ENCODE measurements at places on chromosomes 7 and 10. TPM values are rescaled to one million over a fixed set of nuclear protein-coding genes. Genes with fewer than 3 reads are reported as not detected.

Gene GOT1
- 40.9 TPM for polyA plus RNA-seq

Gene ACHE
- polyA plus RNA-seq = 67.1 TPM

Gene PAPOLB
- polyA plus RNA-seq = 0.05 TPM

Gene TUBB8
- polyA plus RNA-seq = not detected

Gene PFKFB3
- 14.1 TPM for polyA plus RNA-seq

Gene ZMIZ2
- polyA plus RNA-seq = 37.4 TPM

Gene PNLIP
- polyA plus RNA-seq = not detected

Gene FAM131B
- polyA plus RNA-seq = 1.5 TPM

Gene INMT
- 8.3 TPM for polyA plus RNA-seq

Gene BMI1
- polyA plus RNA-seq = 53.3 TPM

Gene CDHR1
- polyA plus RNA-seq = 0.96 TPM

Gene ZNF425
- 3.0 TPM for polyA plus RNA-seq

Gene OR2A42
- polyA plus RNA-seq = 0.34 TPM

Gene TRIM50
- polyA plus RNA-seq = 0.67 TPM

Gene OR2A7
- polyA plus RNA-seq = 1.5 TPM

GRCh38 chr10:22605168-22605567 lies 109.2 kb downstream of the PIP4K2A start:
- no peak for DNase-seq

- DNase-seq = no peak
Measured at GRCh38 chr10:69865450-69865849, 63.7 kb downstream of the COL13A1 start.

DNA sequence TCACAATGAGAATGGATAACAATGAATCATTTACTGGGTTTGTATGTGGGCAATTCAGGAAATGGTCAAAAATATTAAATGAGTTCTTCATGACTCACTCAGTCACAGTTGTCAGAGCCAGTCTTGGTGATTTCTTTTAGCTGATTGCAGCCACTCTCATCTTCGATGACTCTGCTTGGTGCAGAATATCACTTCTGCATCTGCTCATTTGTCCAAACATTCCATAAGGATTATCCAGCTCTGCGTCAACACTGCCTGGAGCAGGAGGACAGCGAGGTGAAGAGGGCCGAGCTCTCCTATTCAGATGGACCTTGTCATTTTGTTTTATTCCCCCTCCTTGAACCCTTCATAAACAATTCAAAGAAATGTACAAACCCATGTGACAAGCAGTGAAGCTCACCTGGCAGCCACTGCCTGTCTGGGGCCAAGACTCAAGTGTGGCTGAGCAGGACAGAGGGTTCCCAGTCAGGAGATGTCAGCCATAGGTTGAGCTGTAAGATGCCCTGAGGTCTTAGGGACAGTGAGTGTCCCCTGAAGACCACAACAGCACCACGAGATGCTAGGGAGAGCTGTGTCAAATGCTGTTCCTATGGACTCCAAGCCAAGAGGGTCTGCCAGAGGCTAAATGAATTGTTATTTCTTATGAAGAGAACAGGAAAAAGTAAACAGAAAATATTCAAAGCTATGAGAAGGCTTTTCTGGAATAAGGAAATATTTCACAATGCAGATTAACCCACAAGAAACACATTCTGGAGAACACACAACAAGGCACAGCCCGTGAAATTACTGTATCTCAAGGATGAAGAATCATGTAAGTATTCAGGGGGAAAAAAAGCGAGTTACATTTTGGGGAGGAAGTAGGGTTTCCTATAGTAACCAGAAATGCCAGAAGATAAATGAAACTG lies 33.1 kb upstream of the EGFR start:
- DNase-seq = no peak

GRCh38 chr10:131676046-131676799 lies 224.6 kb upstream of the PPP2R2D start:
- no peak for DNase-seq

DNA sequence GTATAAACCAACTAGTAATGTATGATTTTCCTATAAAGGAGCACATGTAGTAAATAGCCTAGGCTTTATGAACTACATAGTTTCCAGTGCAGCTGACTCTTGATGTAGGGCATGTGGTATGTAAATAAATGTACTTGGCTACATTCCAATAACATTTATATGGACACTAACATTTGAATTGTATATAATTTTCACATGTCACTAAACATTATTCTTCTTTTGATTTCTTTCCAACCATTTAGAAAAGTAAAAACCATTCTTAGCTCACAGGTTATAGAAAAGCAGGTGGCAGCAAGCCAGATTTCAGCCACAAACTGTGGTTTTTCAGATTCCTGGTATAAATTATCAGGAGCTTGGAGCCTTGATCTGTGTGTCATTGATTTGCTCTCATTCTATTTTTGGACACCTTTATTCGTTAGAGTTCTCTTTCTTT lies 1182.0 kb downstream of the CNTNAP2 start:
- no peak for DNase-seq

- DNase-seq = no peak
Measured at GRCh38 chr7:133860628-133861335, 266.4 kb upstream of the LRGUK start.

- DNase-seq = no peak
Measured at GRCh38 chr10:1488970-1489548, 248.3 kb downstream of the ADARB2 start.

GRCh38 chr7:111067251-111067650 lies 23.7 kb upstream of the LRRN3 start:
- no peak for DNase-seq

GRCh38 chr7:76377186-76377918 lies 18.6 kb upstream of the YWHAG start:
- DNase-seq = no peak

- DNase-seq = no peak
Measured at GRCh38 chr10:70604106-70604505, 1.6 kb upstream of the PRF1 start.

DNA sequence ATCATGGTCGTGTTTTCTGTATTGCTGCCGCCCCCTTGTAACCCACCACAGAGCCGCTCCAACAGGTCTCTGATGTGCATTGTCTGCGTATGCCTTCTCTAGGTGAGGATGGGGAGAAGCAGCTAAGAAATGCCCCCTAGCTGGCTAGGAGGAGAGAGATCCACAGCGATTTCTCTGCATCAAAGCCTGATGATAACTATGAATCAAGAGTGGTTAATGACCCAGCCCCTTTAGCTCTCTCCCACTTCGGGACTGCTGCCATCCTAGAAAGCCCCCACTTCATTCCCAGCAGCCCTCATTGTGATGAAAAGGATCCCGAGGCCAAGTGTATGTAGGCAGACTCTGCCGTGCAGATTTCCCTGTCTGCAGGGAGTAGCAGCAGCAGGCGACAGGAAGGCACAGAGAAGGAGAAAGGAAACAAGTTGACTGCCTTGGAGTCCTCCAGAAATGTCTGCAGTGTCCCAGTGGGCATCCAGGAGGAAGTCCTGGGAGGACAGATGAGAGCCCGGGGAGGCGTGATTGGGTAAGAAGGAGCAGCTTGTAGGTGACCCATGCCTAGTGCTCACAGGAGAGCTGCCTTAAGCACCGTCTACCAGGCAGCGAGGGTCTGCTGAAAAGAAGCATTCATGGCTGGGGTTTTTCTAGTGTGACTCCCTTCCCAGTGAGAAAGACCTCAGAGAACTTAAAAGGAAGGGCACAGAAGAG lies 2.9 kb downstream of the PLXNA4 start:
- DNase-seq = no peak

GRCh38 chr10:129079705-129080104 lies 387.3 kb upstream of the MGMT start:
- no peak for DNase-seq

DNA sequence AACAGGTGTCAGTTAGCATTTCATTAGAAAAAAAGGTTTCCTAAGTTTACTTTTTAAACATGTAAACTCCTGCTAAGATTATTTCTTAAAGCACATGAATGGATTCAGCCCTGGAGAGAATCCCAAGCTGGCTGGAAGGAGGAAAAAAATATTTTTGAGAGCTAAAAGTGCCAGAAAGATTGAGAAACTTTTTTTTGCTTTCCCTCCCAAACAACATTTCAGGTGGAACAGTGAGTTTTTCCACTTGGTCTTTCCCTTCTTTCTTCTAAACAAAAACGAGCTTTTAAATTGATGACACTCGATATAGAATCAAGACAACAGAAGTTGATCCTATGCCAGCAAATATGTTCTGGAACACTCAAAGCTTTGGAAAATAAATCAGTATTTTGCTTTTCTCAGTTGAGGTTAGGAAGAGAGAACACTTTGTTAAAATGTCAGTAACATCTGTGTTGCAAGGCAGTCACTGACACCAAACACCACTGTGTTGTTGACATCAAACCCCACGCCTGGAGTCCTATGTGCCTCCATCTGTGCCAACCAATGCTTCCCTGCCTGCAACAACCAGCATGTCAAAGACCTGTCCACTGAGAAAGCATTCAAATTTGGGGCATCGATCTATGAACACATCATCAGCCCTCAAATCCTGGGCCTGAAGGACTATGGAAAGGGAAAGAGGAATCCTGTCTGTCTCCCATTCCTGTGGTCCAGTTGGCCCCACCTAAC lies 22.9 kb upstream of the INSIG1 start:
- DNase-seq = no peak

- DNase-seq = no peak
Measured at GRCh38 chr10:63214571-63214970, 81.4 kb downstream of the NRBF2 start.

DNA sequence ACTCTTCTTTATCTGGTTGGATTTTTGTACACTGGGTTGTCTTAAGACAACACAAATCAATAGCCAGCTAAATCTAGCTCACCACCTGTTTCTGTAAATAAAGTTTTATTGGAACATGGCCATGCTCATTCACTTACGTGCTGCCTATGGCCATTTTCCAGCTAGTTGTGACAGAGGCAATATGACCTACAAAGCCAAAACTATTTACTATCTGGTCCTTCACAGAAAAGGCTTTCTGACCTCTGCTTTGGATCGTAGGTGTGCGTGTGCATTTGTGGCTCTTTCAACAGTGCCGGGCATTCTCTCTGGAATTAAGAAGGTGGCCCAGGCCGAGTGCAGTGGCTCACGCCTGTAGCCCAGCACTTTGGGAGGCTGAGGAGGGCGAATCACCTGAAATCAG lies 45.5 kb downstream of the NRAP start:
- no peak for DNase-seq

DNA sequence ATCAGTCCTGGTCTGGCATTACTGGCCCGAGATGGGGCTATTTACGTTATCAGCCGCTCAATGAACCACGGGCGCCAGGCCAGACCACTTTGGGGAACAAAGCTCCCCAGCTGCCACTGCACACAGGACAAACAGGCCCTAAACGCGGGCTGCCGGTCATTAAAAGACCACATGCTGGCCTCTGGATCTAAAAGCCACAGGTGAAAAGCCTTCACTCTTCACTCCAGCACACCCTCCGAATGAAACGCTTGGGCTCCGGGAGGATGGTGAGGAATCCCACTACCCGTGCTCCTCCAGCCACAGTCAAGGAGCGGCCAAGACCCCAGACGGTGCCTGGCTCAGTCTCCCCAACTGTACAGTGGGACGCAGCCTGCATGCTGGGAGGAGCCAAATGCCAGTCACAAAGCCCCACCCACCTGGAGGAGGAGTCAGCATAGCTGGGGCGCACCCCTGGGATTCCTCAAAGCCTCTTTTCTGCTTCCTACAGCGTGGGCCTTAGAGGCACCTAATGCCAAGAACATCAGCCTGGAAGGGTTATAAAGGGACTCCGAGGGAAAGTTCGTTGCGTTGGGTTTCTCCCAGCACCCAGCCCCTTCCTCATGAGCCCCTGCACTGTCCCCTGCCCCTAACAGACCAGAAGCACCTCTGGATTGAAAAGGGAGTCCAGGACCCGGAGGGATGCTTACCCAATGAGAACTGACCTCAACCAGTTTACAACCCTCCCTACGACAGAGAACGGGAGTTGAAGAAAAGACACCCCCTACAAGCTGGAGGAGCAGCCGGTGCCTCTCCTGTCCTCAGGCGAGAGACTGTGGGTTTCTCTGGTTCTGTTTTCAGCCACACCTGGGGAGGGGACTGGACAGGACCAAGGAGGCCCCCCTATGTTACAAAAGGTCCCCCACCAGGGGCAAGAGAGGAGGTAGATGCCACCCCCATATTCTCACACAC lies 4.7 kb downstream of the PDGFA start:
- no peak for DNase-seq

GRCh38 chr7:11228515-11228914 lies 254.8 kb downstream of the PHF14 start:
- DNase-seq = no peak

- no peak for DNase-seq
Measured at GRCh38 chr10:52143338-52143737, 170.7 kb upstream of the DKK1 start.

- no peak for DNase-seq
Measured at GRCh38 chr7:19970514-19970913, 197.1 kb upstream of the TMEM196 start.

DNA sequence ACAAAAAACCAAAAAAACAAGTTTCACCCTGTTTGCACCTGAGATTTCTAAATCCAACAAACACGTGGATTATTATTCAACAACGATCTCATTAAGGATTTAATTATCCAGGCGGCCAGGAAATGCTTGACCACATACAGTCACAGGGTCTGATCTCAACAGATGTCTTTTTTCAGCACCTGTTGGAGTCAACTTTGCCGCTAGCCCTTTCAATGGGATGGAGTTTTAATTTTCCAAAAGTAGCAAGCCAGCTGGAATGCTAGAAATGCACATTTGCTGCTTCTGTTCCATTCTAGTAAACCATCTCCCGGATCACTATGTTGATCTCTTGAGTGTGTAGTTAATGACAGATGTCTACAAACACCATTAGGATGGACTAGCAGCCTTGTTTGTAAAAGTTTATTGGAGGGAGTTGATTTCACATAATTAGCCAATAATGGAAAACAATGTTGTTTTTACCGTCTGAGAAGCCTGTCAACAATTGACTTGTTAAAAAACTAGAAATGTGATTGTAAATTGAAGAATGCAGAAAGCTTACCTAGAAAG lies 64.2 kb upstream of the DKK1 start:
- DNase-seq = no peak

GRCh38 chr10:66837990-66838389 lies 87.8 kb upstream of the LRRTM3 start:
- no peak for DNase-seq

GRCh38 chr10:116470768-116471415 lies 43.2 kb downstream of the PNLIPRP3 start:
- DNase-seq = no peak

GRCh38 chr10:29635711-29636144 lies 957 bp upstream of the SVIL start:
- no peak for DNase-seq

DNA sequence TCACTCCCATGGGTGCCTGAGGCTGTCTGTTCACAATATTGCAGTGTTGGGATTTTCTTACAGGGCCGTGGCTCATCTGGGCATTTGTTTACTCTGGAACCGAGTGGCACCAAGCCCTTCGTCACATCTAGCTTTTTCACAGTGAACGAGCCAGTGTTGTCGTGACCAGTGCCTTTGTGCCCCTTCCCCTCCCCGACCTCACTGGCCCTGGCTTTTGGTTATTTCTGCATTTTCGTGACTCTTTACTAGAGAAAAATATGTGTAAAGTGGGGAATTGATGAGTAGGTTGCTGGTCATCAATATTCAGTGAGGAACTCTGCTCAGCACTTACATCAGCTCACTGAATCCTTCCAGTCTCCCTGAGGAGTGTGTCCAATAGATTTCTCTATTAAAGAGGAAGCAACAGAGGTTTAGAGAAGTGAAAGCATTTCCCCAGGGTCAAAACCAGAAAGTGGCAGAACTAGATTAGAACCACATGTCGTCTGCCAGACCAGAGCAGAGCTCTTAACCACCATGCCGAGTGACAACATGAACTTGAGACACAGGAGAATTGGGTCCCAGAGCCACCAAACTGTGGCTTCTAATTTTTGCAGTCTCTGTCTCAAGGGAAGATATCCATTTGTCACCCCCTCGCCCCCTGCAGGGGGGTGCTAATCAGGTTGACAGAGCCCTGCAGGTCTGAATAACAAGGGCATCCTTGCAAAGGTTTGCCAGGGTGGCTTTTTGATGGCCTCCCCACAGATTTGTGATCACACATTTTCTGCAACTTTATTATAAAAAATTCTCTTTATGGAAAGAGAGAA lies 125.3 kb downstream of the CHN2 start:
- DNase-seq = no peak
